Activated CD8-positive, alpha-beta T cell treated with anti-CD3 and anti-CD28 coated beads, Interleukin-2, amount 10 ng/mL, durations not matched to agents 7 days and 5 days (primary cell): ENCODE measurements at places on chromosomes 12 and 14. TPM values are rescaled to one million over a fixed set of nuclear protein-coding genes. Genes with fewer than 3 reads are reported as not detected.

The TMBIM6 gene
- 420 TPM for total RNA-seq

The ETV6 gene
- total RNA-seq, result 22.1 TPM

The CCND2 gene
- total RNA-seq, result 572 TPM

The SDSL gene
- total RNA-seq, result 0.39 TPM

The POTEM gene
- total RNA-seq, result not detected

The HOXC4 gene
- 1.3 TPM for total RNA-seq

The RERG gene
- not detected for total RNA-seq

The UNG gene
- 61.5 TPM for total RNA-seq

The OR11H7 gene
- total RNA-seq, result not detected

The NFATC4 gene
- not detected for total RNA-seq

The CEBPE gene
- 0.50 TPM for total RNA-seq

The RFX4 gene
- not detected for total RNA-seq

The POLE2 gene
- 39.3 TPM for total RNA-seq

The HOXC13 gene
- not detected for total RNA-seq

The SLC38A1 gene
- 168 TPM for total RNA-seq

The RIMKLB gene
- 9.0 TPM for total RNA-seq

The RND1 gene
- 1.4 TPM for total RNA-seq

The SLC24A4 gene
- total RNA-seq, result 0.05 TPM

The GPRC5D gene
- total RNA-seq, result not detected

The SLC38A4 gene
- not detected for total RNA-seq

The RHEBL1 gene
- total RNA-seq, result 9.5 TPM

The CD4 gene
- total RNA-seq, result 1.6 TPM

The TAS2R7 gene
- total RNA-seq, result not detected

The OR4K17 gene
- total RNA-seq, result not detected

The FIGNL2 gene
- 0.37 TPM for total RNA-seq

The KIF5A gene
- total RNA-seq, result 0.99 TPM

The GLIPR1L1 gene
- not detected for total RNA-seq

The CD27 gene
- 112 TPM for total RNA-seq
